ENCODE measurements at places on chromosomes 16 and 17. TPM values are rescaled to one million over a fixed set of nuclear protein-coding genes. Genes with fewer than 3 reads are reported as not detected.
A peak's percentile ranks its signal among the peaks of the same experiment; 100 is the strongest.

DNA sequence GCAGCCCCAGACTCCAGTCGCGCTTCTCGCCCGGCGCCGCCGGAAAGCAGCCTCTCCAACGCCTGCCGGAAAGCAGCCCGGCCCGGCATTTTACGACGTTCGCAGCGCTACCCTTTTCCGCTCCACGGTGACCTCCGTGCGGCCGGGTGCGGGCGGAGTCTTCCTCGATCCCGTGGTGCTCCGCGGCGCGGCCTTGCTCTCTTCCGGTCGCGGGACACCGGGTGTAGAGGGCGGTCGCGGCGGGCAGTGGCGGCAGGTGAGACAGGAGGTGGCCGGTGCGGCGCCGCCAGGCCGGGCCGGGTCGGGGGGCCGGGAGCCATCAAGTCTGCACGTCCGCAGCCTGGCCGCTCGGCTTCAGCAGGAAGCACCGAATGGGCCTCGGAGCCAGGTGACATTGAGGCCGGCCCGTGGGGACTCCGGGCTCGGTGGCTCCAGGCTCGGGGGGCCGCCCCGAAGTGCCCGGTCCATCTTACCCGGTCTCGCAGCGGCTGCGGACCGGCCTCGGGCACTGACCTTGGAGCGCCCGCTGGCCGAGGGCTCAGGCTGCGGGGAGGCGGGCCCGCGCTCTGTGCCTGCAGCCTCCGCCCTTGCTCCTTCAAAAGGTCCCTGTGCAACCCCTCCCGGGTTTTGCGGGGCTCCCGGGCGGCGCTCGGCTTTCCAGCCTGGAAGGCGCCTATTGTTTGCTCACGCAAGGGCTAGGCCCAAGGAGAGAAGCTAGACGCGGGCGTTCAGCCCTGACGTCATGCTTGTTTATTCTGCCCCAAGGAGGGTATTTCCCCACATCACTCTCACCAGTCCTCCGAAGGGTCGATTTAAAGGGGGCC is at the start of the genes COX4I1 and EMC8:
Gene COX4I1, plus strand, starts transcription at position 199 of the 824 bp plus-strand sequence. CDS start 1,511 bp downstream, outside the sequence.
Gene EMC8, minus strand, starts transcription at position 48 of the 824 bp plus-strand sequence. CDS start 249 bp downstream, outside the sequence.
- peak; percentile 94 for ATAC-seq

DNA sequence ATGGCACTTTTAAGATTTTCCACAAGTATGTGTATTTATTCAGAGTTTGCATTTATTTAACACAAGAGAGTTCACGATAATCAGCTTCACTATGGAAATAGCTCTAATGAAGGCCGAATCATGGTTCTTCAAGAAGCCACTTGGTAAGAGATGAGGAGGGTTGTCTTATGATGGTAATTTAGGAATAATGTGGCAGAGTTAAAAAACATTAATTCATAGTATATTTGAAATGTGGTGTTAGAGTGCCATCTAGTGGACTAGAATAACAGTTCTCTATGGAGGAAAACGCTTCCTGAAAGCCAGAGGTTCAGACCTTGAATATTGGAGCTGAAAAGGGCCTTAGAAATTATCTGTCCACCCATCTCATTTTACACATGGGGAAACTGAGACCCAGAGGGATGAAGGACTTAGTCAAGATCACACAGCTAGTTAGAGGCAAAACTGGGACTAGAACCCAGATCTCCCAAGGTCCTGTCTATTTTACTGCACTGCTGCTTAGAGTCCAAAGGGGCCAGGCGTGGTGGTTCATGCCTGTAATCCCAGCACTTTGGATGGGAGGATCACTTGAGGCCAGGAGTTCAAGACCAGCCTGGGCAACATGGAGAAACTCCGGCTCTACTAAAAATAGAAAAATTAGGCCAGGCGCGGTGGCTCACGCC is 33.8 kb upstream of the KPNB1 start:
- ATAC-seq, result no peak

GRCh38 chr17:6603744-6604325 is 36.7 kb downstream of the KIAA0753 start:
- ATAC-seq, result no peak

GRCh38 chr16:56207421-56207820 is 16.1 kb downstream of the GNAO1 start:
- no peak for ATAC-seq

The TVP23B gene
- total RNA-seq, result 30.0 TPM

- peak; percentile 45 for ATAC-seq
These were observed 553.2 kb downstream of the MAF start for GRCh38 chr16:79047337-79047736.

The PYY gene
- total RNA-seq, result not detected

DNA sequence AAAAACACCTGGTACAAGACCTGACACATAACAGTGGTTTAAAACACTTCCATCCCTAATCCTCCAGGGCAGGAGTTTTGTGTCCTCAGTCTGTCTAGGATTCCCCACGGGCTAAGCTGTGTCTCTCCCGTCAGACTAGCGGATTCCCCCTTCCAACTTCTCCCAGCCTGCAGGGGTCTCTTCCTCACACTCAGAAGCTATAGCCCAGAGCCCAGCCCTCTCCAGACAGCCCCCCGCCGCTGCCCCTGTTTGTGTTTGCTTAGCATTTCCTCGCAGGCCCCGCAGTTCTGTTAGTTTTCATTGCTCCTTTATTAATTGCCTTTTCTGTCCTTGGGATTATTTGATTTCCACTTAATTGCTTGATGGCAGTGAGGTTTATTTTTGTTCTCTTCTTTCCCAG is 91.2 kb downstream of the TMEM132E start:
- ATAC-seq, result no peak

GRCh38 chr17:65054602-65055001 is 1.9 kb downstream of the GNA13 start:
- no peak for ATAC-seq

DNA sequence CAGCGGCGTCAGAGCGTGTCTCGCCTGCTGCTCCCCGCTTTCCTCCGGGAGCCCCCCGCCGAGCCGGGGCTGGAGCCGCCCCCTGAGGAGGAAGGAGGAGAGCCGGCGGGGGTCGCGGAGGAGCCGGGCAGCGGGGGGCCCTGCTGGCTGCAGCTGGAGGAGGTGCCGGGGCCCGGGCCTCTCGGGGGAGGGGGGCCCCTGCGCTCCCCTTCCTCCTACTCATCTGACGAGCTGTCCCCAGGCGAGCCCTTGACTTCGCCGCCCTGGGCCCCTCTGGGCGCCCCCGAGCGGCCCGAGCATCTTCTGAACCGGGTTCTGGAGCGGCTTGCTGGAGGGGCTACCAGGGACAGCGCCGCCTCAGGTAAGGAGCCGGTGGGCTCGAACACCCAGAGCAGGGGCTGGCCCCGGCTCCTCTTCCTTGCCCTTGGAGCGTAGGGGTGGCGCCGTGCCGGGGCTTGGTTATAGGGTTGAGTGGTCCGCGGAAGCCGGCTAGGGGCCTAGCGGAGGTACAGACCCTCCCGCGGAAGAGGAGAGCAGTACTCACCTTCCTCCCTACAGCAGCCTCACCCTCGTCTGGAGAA is 841 bp downstream of the RAPGEFL1 start:
- no peak for ATAC-seq

The RNF135 gene
- total RNA-seq, result 4.0 TPM

- ATAC-seq, result no peak
These were observed 19.7 kb downstream of the C16orf74 start for GRCh38 chr16:85731179-85731578.

GRCh38 chr16:84247844-84248243 is 8.0 kb upstream of the KCNG4 start:
- ATAC-seq, result no peak

- ATAC-seq, result no peak
These were observed 5.9 kb upstream of the METTL16 start for GRCh38 chr17:2517539-2517938.

- no peak for ATAC-seq
These were observed 36.4 kb downstream of the KNOP1 start for GRCh38 chr16:19681637-19682036.

The MYH8 gene
- not detected for total RNA-seq

The AANAT gene
- total RNA-seq, result not detected

DNA sequence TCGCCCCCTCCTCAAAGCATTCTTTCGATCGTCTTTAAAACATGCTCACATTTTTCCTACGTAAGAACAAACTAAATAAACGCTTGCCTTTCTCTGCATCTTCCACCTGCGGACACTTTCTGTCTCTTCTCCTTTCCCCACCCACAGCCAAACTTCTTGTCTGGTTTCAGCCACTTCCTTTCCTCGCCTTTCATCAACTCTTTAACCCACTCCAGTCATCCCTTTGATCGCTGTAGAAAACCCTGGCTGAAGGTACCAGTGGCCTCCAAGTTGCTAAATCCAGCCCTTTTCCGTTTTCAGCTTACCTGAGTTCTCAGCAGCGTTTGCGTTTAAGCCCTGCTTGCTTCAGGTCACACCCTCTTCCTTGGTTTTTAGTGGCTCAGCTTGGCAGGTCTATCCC is 483 bp downstream of the RPA1 start:
- peak; percentile 41 for ATAC-seq

The SNF8 gene
- 127 TPM for total RNA-seq

- ATAC-seq, result no peak
These were observed 14.1 kb upstream of the SPATA32 start for GRCh38 chr17:45276031-45276430.

The OR1D5 gene
- not detected for total RNA-seq

DNA sequence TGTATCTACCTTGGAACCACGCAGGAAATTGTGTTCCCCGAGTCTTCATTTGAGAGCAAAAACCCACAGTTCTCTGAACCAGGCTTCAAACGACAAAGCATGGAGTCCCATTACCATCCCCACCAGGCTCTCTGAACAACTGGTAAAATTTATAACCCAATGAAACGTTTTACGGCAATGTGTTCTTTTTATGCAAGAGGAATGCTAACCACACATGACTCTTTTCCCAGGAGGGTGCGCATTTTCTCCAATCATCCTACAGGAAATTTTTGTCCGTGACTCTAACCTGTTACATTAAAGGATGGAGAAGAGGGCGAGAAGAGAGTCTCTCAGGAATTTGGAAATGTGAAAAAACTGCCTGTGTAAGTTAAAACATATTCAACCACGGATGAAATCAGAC is 17.8 kb downstream of the STX8 start:
- ATAC-seq, result no peak

The CDRT15L2 gene
- not detected for total RNA-seq

DNA sequence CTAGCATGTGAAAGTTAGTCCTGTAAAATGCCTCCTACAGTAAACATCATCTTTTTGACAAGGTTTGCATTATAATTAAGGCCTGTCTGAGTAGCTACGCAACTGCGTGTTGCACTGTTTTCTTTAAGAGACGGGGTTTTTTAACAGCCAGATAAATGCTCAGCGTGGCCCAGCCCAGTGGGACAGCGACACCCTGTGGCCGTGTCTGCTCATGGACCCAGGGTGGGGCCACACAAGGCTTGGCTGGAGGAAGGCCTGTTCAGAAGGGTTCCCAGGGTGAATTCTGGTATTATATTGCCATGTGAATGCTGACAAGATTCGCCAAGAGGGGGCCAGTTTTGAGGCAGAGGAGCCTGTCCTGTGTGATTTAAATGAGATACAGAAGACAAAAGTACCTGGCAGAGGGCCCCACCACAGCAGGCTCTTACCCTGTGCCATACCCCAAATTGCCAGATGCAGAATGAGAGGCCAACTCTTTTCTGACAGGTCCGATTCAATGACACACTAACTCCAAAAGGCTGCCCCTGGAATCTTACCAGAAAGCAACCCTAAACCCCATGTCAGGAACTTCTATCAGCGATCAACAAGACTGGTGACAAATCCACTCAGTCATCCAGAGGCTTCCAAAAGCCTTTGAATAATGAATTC is 65.9 kb upstream of the IRX6 start:
- ATAC-seq, result peak; percentile 58

- ATAC-seq, result no peak
These were observed 17.4 kb downstream of the ADGRG1 start for GRCh38 chr16:57645691-57646387.

GRCh38 chr16:25523183-25523582 is 168.6 kb upstream of the HS3ST4 start:
- ATAC-seq, result no peak

DNA sequence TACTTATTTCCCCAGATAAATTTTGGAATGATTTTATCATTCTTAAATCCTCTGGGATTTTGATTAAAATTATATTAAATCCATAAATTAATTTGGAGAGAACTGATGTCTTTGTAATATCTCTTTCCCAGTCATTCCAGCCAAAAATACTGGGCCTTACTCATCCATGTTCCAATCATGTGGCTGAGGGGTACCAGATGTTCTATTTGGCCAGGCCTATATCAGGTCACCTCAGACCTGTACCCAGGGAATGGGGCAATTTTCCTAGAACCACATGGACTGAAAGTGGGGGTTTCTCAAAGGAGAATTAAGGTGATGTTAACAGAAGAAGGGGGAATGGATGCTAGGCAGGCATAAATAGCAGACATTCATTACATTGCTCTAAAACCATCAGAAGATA is 7.5 kb downstream of the SNTB2 start:
- ATAC-seq, result no peak

- no peak for ATAC-seq
These were observed 92.7 kb downstream of the WSCD1 start for GRCh38 chr17:6162892-6163291.

- ATAC-seq, result peak; percentile 81
These were observed 24.9 kb downstream of the SBK1 start for GRCh38 chr16:28317040-28317880.

DNA sequence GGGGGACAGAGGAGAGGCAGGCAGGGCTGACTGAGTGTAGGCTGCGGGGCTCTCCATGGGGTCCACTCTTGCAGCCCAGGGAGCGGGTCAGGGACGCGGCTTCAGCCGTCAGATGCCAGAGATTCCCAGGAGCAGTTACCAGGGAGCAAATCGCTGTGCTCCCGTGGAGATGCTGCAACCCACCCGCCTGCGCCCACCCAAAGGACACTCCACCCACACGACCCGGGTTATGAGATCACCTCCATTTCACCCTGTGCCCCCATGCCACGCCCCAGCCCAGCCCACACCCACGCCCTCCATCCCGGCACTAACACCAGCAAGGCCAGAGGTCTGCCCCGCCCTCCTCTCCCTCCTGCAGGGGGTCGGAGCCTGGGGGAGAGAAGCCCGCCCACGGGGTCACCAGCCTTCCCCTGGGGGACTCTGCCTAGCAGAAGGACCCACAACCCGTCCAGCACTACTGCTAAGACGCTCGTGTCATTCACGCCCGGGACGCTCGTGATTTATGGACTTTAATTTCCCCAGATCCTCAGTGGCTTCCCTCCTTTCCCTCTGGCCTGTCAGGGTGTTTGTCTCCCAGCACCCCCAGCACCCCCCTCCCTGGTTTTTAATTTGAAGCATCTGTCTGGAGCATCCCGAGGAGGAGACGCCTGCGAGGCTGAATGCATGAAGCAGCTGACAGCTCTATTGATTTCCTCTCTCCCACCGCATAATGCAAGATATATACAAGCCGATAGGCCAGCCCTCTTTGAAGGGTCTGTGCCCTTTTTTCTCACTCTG is 6.7 kb upstream of the RPL38 start:
- no peak for ATAC-seq

DNA sequence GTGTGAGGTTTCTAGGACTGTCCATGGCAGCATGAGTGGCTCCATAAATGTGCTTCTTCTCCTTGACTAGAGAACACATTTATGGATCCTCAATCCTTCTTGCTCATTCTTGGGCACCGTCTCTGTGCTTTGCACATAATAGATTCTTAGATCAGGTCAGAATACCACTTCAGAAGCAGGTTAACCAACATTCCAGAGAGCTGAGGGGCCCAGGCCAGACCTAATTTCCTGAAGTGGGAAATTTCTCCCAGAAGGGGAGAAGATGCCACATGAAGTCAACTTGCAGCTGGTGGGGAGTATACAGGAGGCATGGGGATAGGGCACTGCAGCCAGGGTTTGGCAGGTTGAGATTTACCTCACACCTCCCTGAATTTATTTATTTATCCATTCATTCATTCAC is 24.4 kb upstream of the VAT1L start:
- no peak for ATAC-seq

Measured in activated T-helper 17 cell treated with anti-CD3 and anti-CD28 coated beads, Interleukin-2, amount 50 U/mL, for 72 hours (primary cell).